Tongue (tissue), 3 donors: ENCODE measurements at places on chromosomes 11 and 22. TPM values are rescaled to one million over a fixed set of nuclear protein-coding genes. Genes with fewer than 3 reads are reported as not detected.
A peak's percentile ranks its signal among the peaks of the same experiment; 100 is the strongest.

DNA sequence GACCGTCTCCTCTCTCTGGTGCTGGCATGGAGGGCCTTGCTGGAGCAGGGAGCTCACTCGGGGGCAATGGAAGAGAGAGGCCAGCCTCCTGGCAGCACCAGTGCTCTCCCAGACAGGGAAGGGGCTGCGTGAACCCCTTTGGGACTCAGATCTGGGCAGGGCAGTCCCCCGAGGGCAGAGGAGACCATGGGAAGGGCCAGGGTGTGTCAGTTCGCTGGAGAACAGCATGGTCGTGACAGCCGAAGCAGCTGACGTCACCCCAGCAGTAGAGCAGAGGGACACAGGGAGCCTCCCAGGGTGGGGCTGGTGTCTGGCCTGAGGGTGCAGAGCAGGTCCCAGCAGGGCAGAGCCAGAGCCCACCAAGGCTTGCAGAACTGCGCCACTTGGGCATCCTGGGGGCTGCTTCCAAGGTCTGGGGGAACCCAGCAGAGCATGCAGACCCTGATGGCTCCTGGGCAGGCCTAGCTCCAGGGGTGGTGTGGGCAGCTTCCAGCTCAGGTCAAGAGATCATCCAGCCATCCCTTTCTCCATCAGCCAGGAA, 71.0 kb upstream of the KCNQ1OT1 start:
- no peak for DNase-seq

HORMAD2 gene
- total RNA-seq: not detected

- no peak for DNase-seq
Measured at GRCh38 chr22:49664891-49665290, 162.8 kb downstream of the BRD1 start.

GRCh38 chr22:32380991-32381390, 23.3 kb downstream of the RFPL3 start:
- DNase-seq: no peak

- DNase-seq: no peak
Measured at GRCh38 chr11:96621161-96621560, 231.3 kb downstream of the JRKL start.

SLN gene
- 2,034 TPM for total RNA-seq

OR5B21 gene
- not detected for total RNA-seq

DNA sequence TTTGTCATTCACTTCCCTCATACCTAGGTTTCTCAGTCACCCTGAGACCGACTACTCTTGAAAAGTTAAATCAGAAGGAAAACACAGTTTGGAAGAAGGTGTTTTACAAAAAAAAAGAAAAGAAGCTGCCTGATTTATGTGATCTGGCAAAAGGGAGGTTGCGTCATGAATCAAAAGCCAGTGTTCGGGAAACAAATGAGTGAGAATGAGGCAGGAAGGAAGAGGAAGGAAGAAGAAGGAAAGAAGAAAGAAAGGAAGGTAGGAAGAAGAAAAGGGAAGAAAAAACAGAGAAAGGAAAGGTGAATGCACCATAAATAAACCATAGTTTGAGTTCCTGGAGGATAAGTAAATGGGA, 314.6 kb downstream of the BLID start:
- no peak for DNase-seq

GRCh38 chr11:7967097-7967496, 1.9 kb upstream of the NLRP10 start:
- no peak for DNase-seq

TREH gene
- total RNA-seq: not detected

LUZP2 gene
- total RNA-seq: 3.6 TPM

GRCh38 chr22:50030297-50031188, 18.0 kb upstream of the IL17REL start:
- peak; percentile 75 for DNase-seq
